Head of caudate nucleus (tissue), 42 donors: ENCODE measurements at places on chromosomes 13 and 19.
A peak's percentile ranks its signal among the peaks of the same experiment; 100 is the strongest.

GRCh38 chr13:97043302-97043701, 49.0 kb upstream of the OXGR1 start:
- no peak for DNase-seq

- DNase-seq = no peak
Observed at GRCh38 chr13:44149821-44150220, 223.8 kb upstream of the SERP2 start.

DNA sequence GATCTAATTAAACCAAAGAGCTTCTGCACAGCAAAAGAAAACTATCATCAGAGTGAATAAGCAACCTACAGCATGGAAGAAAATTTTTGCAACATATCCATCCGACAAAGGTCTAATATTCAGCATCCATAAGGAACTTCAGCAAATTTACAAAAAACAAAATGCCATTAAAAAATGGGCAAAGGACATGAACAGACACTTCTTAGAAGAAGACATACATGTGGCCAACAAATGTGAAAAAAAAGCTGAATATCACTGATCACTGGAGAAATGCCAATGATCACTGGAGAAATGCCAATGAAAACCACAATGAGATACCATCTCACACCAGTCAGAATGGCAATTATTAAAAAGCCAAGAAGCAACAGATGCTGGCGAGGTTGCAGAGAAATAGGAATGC, 32.5 kb downstream of the ZNF582 start:
- no peak for DNase-seq

DNA sequence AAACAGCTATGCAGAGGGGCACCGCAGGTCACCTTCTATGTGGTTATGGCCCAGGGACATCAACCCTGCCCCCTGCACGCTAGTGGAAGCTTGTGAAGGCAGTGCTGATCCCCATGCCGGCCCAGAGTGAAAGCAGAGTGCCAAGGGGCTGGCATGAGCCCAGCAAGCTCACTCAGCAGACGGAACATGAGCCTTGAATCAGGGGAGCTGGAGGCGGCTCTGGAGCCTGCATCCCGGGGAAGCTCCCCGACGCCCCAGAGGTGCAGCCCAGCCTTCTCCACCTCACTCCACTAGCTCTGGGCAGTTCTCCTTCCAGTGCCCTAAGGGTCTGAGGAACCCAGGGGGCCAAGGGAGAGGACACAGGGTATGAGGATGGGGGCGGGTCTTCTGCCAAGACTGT, 19.0 kb upstream of the ISYNA1 start:
- DNase-seq = no peak

GRCh38 chr19:13366529-13367143, 139.6 kb downstream of the CACNA1A start:
- no peak for DNase-seq

DNA sequence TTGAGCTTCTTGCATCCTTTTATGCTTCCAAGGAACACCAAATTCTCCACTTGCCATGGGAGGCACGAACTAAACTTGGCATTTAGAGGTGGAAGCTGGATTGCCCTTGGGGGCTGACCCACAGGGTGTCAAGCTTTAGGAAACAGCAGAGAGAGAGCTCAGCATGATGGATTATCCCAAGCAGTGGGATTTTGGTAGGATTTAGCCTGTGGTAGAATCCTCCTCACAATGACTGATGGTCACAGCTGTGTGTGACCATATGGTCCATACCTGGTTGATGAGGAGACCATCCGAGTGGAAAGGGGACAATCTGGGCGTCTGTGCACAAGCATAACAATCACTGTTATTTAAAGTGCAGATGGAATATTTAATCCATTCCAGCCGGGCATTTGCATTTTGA, 40.1 kb upstream of the PSG9 start:
- no peak for DNase-seq

DNA sequence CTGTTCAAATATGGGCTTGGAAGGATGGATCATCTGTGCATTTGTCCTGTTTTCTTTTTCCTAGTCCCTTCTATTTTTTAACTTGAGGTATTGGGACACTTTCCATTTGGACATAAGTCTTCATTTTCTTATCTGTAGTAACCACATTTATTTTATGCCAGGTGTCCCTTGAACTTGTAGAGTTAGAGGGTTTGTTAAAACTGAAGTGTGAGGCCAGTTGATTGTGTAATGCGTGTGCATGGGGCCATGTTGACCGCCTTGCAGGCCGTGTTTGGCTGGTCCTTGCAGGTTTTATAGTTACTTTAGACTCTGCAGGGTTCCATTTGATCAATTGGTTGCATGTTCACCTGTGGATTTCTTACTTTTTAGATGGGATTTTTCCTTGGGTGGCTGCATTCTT, 21.0 kb downstream of the SAE1 start:
- DNase-seq = no peak

- DNase-seq = no peak
Observed at GRCh38 chr13:111005808-111006505, 91.1 kb upstream of the ANKRD10 start.

DNA sequence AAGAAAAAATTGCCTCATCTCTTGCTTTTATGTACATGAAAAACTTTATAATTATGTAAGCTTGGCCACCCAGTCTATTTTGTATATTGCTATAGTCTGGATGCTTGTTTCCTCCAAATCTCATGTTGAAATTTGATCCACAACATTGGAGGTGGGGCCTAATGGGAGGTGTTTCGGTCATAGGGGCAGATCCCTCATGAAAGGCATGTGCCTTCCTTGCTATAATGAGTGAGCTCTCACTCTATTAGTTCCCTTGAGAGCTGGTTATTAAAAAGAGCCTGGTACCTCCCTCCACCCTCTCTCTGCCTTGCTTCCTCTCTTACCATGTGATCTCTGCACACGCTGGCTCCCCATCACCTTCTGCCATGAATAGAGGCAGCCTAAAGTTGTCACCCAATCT, 1005.1 kb downstream of the PCDH9 start:
- DNase-seq = no peak

- DNase-seq = peak; percentile 94
Observed at GRCh38 chr19:9827289-9828238, at the start of gene UBL5. Gene UBL5 (plus strand): TSS chr19:9827918. CDS start chr19:9828338, 420 bp downstream.

DNA sequence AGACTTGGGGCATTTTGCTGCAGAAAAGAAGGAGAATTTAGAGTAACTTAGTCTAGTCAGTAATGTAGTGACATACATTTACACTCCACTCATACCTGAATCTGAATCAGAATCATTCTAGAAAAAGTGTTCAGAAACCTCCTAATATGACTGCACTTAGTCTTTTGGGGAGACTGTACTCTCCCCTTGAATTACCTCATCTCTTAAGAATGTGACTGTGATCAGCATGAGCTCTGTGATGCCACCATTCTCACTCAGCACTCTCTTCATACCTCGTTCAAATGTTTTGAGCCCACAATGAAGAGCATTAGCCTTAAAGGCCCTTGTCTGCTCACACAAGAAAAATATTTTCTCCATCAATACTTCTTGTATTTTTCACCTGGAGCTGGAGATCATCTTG, 229.4 kb downstream of the FGF14 start:
- no peak for DNase-seq

DNA sequence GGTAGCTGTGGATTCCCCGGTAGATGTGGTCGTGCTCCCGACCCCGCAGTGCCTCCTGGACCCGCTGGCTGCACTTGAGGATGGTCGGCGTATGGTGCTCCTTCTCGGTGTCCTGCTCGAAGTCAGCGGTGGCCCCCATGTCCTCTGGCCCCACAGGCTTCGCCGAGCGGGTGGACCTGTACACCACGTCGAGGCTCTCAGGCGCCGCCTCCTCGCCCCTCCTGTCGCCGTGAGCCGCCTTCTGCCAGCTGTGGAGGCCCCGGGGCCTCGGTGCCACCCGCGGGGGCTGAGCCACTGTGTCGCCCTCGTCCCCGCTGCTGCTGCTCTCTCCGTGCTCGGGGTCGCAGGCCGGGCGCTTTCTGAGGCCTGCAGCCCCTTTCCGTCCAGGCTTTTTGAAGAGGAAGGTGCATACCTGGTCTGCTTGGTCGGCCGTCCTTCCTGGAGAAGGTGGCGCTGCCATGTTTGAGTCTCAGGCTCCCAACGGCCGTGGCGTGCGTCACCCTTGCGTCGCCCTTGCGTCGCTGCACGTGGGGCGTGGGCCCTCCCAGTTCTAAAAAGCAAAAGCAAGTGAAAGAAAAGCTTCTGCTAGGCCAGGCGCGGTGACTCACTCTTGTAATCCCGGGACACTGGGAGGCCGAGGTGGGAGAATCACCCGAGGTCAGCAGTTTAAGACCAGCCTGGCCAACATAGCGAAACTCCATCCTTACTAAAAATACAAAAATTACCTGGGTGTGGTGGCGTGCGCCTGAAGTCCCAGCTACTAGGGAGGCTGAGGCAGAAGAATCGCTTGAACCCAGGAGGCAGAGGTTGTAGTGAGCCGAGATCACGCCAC, at the start of gene RNF113B:
Gene RNF113B (minus strand): TSS at position 493 of the 832 bp plus-strand sequence. CDS start 33 bp downstream, at position 460.
- DNase-seq = no peak

- DNase-seq = no peak
Observed at GRCh38 chr13:111371720-111372119, 51.3 kb downstream of the TEX29 start.

- no peak for DNase-seq
Observed at GRCh38 chr19:4077800-4078684, 11.3 kb upstream of the ZBTB7A start.
